NCI-H2081 (cell line): ENCODE measurements at places on chromosomes 1 and 21.
A peak's percentile ranks its signal among the peaks of the same experiment; 100 is the strongest.

- DNase-seq: no peak
These were observed 455.3 kb downstream of the KCNT2 start for GRCh38 chr1:196152975-196153374.

DNA sequence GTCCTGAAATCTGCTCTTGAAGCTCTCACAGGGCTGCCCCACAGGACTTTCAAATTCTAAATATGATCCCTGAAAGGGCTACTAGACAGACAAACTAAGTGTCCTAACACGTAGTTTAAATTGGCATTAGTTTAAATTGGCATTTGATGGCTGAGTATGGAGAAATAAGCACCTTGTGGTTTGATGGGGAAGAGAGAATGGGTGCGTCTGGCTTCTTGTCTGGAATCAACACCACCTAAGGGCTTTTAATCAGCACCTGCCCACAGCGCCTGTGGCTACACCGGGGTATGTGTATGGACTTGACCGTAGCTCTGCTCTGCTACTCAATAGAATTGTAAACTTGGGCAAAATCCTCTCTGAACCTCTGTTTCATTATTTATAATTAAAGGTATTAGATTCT, 5.7 kb upstream of the LAMB3 start:
- DNase-seq: no peak

DNA sequence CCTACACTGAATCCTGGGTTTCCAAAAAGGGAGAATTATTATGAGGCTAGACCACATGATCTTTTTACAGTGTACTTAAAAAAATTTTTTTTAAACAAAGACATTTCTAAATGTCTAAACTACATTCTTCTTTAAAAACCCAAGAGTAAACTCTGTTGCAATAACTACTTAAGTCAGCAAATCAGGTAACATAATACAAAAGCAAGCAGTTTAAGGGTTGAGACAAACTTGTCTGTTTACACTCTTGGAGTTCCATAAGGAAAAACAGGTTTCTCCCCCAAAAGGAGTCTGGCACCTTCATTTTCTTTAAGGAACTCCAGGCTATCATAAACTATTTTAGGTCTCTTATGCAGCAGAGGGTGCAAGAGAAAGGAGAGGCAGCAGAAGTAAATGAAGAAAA, 12.5 kb upstream of the ANKRD45 start:
- DNase-seq: no peak

DNA sequence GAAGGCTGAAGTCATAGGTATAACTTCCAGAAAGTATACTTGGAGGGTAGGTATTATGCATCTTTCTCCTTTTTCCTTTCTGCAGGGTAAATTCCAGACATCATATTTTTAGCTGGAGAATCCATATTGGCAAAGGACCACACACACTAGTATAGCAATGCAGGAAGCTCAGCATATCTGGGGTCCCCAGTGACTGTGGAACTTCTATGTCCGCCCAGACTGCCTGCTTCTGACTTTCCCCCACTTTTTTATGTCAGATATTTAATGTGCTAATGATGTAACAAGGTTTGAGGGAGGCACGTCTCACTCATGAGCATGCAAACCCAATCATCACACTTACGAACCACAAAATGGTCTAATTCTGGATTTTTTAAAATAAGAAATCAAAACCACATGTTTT, 90.4 kb downstream of the BACH1 start:
- no peak for DNase-seq

DNA sequence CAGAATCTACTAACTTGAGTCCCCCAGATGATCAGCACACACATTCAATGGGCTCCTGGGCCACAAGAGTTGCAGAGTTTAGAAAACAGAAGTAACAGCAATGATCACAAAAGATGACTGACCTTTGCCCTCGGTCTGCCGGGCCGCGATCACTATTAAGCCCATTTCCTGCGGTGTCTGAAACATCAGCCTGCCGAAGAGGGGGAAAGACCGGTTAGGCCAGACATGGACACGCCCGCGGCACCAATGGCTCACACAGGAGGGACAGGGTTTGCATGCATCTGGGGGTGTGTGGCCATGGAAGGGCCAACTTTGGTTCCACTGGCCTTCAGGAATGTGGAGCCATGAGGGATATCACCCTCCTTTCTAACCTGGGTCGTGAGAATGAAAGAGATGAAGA, 68.2 kb downstream of the SIM2 start:
- no peak for DNase-seq

DNA sequence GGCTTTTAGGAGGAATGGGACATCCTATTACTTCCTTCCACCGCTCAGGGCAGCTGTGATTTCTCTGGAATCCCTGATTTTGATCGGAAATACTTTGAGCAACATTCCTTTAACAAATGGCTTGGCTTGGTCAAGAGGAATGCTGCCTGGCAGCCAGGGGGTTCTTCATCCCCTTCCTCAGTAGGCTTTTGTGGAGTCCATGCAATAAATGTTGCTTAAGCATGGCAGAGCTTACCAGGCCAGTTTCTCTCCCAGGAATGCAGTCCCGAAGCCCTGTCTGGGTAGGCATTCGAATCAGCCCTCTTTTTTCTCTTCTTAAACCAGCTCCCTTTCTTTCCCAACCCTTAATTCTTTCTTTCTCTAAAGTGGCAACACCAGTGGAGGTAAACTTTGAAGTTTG, 177.1 kb upstream of the KIAA0040 start:
- DNase-seq: no peak

DNA sequence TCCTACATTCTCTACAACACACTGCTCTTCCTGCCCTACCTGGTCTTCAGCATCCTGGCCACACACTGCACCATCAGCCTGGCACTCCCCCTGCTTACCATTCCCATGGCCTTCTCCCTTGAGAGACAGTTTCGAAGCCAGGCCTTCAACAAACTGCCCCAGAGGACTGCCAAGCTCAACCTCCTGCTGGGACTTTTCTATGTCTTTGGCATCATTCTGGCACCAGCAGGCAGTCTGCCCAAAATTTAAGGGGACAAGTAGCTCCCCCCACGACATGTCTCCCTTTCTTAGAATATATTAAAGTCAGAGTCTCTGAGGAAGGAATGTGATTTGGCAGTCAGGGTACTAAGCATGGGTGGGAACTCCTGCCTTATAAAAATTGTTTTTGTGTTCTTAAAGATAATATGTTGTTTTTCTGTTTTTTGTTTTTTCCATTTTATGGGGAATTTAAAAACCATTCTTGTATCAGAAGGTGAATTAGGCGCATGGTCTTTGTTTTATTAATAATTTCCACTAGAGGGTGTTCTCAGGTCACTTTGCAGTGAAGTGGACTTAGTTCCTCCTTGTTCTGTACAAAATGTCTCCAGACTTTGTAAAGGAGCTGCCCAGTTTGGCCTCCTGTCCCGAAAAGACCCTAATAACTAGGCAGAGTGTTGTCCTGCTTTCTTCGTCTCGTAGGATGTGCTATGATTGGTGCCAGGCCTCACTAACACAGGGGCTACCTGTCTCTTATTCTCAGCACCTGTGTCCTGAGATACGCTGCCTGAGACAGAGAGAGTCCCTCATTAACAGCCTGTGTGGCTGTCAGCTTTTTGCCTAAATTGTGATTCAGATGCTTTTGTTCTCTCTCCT, 13.1 kb downstream of the UBIAD1 start:
- DNase-seq: no peak

DNA sequence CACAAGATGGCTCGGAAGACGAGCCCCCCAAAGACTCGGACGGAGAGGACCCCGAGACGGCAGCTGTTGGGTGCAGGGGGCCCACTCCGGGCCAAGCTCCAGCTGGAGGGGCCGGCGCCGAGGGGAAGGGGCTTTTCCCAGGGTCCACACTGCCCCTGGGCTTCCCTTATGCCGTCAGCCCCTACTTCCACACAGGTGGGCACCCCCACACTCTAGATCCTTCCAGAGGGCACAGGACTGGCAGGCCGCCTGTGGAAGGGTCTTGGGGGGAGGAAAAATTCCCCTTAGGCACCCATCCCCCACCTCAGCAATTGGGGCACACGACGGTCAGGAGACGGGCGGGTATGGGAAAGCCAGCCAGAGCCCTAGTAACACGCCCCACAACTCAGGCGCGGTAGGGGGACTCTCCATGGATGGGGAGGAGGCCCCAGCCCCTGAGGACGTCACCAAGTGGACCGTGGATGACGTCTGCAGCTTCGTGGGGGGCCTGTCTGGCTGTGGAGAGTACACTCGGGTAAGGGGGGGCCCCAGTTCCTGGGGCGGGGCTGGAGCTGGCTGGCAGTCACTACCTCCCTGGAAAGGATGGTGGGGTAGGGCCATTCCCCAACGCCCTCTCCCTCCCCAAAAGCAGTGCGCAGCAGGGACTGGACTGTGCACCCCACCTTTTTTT, 16.1 kb downstream of the NOC2L start:
- DNase-seq: peak; percentile 68

GRCh38 chr1:1232208-1232795, at the start of gene B3GALT6:
TSS of gene B3GALT6 (plus strand) at chr1:1232237. CDS start at chr1:1232279, 42 bp downstream.
- no peak for DNase-seq

DNA sequence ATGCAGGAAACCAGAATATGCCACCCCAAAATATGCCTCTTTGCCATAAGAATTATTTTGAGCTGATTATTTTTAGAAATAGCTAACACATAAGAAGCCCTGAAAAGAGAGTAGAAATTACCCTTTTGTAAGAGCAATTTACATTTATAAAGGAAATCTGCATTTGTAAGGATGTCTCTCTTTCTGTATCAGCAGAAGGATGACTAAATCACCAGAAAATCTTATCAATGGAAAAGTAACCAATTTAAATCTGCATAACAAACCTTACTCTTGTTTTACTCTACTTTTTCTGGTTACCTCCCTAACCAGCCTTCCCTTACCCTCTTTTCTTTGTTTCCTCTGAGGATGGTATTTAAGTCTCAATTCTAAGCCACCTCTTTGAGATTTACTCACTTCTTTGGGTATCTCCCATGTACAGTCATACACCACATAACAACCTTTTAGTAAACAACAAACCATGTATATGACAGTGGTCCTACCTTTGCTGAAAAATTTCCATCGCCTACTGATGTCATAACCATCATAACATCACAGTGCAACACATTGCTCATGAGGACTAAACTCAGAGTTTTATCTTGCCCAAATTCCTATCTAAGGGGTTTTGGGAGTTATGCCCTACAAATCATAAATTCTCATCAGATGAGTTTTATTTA, 126.6 kb upstream of the PLPPR4 start:
- DNase-seq: no peak

DNA sequence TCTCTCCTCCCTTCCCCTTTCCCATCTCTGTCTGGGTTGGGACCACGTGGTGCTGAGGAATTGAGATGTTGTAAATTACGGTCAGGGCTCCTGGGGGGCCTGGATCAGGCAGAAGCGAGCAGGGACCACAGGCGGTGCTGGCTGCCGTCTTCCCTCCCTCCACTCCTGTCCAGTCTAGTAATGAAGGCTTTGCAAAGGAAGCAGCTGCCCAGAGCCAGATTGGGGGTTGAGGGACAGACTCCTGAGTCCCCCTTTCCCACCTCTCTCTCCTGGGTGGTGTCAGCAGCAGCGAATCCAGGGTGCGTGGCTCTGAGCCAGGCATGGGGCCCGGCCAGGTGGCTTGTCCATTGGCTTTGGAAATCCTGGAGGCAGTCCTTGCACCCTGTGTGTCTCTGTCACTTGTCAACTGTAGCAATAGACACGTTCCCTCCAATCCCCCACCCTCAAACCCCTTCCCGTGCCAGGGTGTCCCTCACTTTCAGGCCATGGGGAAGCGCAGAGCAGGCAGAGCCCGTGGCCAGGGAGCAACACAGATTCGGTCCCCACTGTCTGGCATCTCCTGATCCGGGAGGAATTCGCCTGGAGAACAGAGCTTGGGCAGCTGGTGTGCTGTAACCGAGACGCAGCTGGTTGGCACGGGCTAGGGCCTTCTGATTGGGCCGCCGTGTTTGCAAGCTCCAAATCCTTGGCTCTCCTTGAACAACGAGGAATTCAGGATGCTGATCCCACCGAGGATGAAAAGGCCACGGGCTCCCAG, 64.8 kb upstream of the WNT4 start:
- DNase-seq: no peak

GRCh38 chr21:25896501-25897056, 161.8 kb downstream of the GABPA start:
- DNase-seq: no peak
